ENCODE measurements at places on chromosomes 13 and 19.

- DNase-seq = no peak
Observed at GRCh38 chr13:80742033-80742432, 401.1 kb upstream of the SPRY2 start.

GRCh38 chr13:47480121-47480520, 521.0 kb downstream of the SUCLA2 start:
- DNase-seq = no peak

GRCh38 chr13:89136678-89137077, 1465.5 kb downstream of the SLITRK5 start:
- DNase-seq = no peak

DNA sequence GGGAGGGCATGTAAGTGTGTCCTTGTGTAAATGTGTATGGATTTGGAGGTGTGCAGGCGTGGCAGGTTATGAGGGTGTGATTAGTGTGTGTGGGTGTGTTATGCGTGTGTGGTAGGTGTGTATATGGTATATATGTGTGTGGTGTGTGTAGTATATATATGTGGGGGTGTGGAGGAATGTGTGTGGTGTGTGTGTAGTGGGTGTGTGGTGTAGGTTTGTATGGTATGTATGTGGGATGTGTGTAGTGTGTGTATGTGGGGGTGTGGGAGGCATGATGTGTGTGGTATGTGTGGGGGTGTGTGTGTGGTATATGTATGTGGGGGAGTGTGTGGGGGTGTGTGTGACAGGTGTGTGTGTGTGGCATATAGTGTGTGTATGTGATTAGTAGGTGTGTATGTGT, 104.2 kb downstream of the SLC7A1 start:
- no peak for DNase-seq

DNA sequence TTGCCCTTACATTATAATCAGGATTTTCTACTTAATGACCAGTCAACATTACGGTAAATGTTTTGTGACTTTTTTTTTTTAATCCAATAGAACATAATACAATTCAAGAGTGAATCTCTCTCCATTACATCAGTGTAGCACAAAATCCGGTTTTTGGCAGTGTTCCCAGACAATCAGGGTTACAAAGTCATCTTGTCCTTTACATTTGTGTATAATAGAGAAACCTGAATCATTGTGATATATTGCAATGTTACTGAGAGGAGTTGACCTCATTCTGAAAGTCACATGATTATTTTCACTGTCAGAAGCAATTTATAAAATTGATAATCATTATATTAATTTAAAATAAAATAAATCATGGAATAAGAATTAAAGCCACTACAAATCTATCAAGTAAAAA, 1346.0 kb upstream of the SPRY2 start:
- no peak for DNase-seq

DNA sequence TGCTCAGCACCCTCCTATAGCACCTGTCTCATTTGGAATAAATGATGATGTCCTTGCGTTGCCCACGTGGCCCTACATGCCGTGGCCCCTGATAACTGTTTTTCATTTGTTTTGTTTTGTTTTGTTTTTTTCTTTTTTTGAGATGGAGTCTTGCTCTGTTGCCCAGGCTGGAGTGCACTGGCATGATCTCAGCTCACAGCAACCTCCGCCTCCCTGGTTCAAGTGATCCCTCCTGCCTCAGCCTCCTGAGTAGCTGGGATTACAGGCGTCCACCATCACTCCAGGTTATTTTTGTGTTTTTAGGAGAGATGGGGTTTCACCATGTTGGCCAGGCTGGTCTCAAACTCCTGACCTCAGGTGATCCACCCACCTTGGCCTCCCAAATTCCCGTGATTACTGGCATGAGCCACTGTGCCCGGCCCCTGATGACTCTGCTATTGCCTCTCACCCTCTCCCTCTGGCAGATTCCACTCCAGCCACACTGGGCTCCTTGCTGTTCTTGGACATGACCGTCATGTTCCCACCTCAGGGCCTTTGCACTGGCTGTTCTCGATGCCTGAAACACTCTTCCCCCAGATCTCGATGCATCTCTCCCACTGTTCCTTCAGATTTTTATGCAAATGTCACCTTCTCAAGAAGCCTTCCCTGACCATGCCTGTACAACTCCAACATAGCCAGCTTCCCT, 7.4 kb downstream of the C5AR2 start:
- no peak for DNase-seq

- DNase-seq = no peak
Observed at GRCh38 chr19:39737891-39738290, at the start of gene CLC. TSS of gene CLC (minus strand) at chr19:39738029. CDS start at chr19:39737952, 77 bp downstream.

GRCh38 chr19:44848036-44848811, 2.1 kb downstream of the NECTIN2 start:
- DNase-seq = no peak

DNA sequence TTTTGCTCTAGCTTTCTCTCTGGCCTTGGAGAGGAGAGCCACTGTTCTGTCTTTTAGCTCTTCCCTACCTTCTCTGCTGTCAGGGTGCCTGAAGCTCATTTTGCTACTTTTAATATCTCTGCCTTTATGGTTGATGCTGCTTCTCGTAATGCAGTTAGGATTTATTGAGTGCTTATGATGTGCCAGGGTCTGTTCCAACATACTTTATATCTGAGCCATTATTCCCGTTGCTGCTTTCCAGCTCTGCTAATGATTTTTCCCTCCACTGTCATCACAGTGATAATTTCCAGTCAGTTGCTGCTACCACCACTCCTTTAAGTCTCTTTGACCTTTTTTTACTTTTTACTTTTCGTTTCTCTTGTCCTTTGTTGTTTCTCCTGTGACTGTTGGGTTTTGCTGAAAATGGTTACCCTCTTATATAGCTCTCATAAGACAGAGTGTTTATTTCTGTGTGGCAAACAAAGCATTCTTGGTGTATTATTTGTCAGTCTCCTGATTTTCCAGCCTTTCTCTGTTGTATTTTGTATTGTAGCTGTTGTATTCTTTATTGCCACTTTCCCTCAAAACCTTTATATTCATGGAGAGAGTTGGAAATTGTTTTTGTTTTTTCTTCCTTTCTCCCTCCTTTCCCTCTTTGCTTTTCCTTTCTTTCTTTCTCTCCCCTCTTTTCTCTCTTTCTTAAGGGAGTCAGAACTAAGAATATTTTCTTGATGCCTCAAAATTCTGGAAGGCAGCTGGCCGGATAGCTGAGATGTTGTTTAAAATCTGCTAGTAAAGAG, 37.4 kb downstream of the COG6 start:
- no peak for DNase-seq

- peak; percentile 82 for DNase-seq
Observed at GRCh38 chr13:20547479-20547908, 19.5 kb upstream of the IFT88 start.

- DNase-seq = no peak
Observed at GRCh38 chr13:44322928-44323327, 50.7 kb upstream of the SERP2 start.

GRCh38 chr13:46728777-46729176, 68.2 kb downstream of the ESD start:
- DNase-seq = peak; percentile 7

DNA sequence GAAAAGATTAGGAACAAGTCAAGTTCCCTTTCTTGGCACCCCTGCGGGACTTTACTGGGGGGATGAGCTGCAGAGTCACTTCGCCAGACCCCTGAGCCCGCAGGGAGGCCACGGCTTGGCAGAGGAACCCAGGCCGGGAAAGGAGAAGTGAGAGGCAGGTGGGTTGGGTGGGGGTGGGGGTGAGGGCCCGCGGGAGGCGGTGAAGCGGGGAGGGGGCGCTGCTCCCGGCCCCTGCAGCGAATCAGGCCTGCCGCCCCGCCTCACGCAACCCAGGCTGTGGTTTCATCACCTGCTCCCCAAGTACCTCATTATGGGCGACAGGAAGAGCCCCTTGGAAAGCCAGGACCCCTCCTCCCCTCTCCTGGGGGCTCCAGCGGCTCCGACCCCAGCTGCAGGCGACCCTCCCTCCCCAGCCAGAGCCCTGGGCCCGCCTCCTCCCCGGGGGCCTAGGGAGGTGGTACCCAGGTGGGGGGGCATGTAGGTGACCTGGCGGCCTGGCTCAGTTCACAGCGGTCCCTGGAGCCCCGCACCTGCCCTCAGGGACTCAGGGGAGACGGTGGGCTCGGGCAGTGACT, 9.5 kb downstream of the MEF2B start:
- DNase-seq = no peak

DNA sequence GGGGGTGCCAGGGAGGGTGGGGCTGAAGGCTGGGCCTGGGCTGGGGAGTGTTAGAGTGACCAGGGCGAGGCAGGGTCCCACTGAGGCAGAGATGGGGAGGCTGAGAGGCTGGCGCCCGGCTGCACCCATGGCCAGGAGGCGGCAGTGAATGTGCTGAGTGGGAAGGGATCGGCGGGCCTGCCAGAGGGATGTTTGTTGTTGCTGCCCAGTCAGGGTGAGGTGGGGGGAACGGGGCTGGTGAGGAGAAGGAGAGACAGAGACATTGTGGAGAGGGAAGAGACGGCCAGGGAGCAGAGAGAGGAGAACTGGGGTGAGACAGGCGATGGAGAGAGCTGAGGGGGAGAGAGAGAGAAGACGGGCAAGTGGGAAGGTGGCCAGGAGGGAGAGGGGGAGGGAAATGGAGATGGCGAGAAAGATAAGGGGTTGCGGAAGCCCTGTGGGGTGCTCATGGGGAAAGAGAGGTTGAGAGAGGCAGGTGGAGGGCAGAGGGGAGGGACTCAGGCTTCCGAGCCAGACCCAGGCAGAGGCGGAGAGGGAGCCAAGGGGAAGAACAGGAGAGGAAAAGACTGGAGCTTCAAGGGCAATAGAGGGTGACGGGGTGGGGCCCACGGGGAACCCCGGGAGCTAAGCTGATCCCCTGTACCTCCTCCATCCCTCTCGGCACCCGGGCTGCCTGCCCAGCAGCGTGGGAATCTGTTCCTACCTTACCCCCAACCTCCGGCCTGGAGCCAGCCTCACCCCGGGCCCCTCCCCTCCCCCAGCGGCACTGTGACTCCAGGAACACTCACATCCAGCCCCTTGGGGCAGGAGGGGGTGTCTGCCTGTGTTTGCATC, 690 bp upstream of the B3GNT8 start:
- no peak for DNase-seq

- no peak for DNase-seq
Observed at GRCh38 chr13:26340807-26341206, 86.9 kb downstream of the CDK8 start.

- DNase-seq = no peak
Observed at GRCh38 chr13:98490866-98491265, 86.0 kb downstream of the STK24 start.

DNA sequence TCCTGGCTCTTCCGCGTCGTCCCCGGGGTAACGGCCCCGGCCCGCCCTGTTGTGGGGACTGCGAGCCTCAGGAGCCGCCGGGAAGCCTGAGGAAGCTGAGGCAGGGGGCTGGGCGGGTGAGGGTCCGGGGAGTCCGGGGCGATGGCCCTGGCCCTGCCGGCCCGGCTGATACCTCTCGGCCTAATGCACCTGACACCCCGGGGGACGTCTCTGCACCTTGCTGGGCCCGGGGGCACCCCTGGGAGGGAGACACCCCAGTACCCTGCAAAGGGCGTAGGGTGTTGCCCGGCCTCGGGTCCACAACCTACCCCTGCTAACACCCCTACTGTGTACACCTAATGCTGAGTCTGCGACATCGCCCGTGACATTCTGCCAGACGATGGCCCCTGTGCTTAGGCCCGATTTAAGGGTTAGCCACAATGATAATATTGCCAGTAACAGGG, 410 bp downstream of the PIN1 start:
- DNase-seq = no peak

DNA sequence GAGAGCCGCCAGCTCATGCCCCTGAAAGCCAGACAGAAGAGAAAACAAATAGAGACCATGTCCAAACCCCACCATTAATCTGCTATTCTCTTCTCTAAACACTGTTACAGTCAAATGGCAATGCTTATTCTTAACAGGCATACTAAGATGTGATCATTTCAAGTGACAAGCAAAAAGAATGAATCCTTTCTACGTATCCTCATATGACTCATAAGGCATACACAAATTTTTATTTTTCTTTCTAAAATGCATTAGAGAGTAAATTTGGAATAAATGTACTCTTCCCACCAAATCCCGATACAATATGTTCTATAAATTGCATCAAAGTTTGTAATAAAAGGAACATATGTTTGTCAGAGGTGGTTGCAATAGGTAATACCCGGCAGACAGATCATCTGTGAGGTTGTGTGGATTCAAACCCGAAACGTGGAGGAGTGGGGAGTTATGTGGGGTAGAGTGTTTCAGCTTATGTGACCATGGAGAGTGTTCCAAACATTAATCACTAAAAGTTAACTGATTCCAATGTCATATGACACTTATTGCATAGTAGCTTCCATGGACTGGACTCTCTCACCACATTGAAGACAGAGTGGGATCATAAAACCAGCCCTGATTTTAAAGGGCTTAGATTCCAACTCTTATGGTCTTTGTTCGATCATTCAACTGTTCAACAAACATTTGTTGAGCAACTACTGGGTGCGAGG, 213.1 kb downstream of the DCLK1 start:
- DNase-seq = no peak

GRCh38 chr13:33794576-33794975, 23.4 kb upstream of the RFC3 start:
- DNase-seq = no peak

DNA sequence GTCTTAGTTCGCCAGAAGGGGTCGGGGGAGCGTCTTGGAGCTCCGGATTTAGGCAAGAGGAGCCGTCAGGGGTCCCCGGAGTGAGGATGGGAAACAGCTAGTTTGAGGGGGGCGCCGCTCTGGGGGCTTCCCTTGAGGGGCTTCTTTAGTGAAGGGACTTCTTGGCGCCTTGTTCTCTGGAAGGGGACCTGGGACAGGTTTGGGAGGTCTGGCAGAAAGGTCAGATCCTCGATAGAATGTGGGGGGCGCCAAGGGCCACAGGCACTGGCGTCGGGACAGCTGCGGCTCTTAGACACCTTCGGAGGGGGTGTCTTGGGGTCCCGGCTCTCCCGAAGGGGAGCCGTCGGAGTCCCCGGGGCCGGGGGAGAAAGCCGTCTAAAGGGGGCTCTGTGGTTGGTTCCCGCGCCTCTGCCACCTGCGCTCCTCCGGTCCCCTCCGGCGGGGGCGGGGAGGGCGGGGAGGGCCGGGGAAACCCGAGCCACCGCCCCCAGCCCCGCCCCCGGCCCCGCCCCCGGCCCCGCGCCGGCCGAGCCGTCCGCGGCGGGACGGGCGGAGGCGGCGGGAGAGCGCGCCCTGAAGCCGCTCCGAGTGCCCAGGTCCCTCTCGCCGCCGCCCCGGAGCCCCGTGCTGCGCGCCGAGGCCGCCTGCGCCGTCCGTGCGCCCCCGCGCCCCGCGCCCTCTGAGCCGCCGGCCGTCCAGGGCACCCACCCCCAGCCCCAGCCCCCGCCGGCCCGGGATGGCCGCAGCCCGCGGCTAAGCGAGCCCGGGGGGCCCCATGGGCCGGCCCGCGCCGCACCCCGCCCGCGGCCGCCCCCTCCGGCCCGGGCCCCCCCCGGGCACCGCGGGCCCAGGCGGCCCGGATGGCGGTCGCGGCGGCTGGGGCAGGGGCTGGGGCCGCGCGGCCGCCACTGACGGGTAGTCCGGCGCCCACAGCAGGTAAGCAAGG, at the start of gene NRTN:
Gene NRTN (plus strand): TSS at position 552 of the 946 bp plus-strand sequence. CDS start 19,099 bp downstream, outside the sequence.
- peak; percentile 43 for DNase-seq

GRCh38 chr19:35135389-35135909, 590 bp upstream of the LGI4 start:
- peak; percentile 61 for DNase-seq

- no peak for DNase-seq
Observed at GRCh38 chr13:43114504-43114903, 91.1 kb downstream of the DNAJC15 start.

Measured in LoVo (cell line).